ENCODE measurements at places on chromosomes 2 and 18. TPM values are rescaled to one million over a fixed set of nuclear protein-coding genes. Genes with fewer than 3 reads are reported as not detected.

The BMP10 gene
- total RNA-seq, result not detected

The CD8A gene
- 0.29 TPM for total RNA-seq

The INO80C gene
- total RNA-seq, result 23.4 TPM

The CYP1B1 gene
- 9.8 TPM for total RNA-seq

The POTEF gene
- total RNA-seq, result not detected

The LTBP1 gene
- total RNA-seq, result 15.2 TPM

The DNAJC5G gene
- not detected for total RNA-seq

The MYO5B gene
- 12.7 TPM for total RNA-seq

The FZD7 gene
- total RNA-seq, result 6.9 TPM

The TCF23 gene
- total RNA-seq, result not detected

The GALNT3 gene
- not detected for total RNA-seq

The IL36RN gene
- 0.06 TPM for total RNA-seq

The NEUROD1 gene
- total RNA-seq, result not detected

All from A549 treated with CpdA at 1 μM for 4 hours (cell line).